Osteoblast (primary cell): ENCODE measurements at places on chromosomes 11 and 22. TPM values are rescaled to one million over a fixed set of nuclear protein-coding genes. Genes with fewer than 3 reads are reported as not detected.

DNA sequence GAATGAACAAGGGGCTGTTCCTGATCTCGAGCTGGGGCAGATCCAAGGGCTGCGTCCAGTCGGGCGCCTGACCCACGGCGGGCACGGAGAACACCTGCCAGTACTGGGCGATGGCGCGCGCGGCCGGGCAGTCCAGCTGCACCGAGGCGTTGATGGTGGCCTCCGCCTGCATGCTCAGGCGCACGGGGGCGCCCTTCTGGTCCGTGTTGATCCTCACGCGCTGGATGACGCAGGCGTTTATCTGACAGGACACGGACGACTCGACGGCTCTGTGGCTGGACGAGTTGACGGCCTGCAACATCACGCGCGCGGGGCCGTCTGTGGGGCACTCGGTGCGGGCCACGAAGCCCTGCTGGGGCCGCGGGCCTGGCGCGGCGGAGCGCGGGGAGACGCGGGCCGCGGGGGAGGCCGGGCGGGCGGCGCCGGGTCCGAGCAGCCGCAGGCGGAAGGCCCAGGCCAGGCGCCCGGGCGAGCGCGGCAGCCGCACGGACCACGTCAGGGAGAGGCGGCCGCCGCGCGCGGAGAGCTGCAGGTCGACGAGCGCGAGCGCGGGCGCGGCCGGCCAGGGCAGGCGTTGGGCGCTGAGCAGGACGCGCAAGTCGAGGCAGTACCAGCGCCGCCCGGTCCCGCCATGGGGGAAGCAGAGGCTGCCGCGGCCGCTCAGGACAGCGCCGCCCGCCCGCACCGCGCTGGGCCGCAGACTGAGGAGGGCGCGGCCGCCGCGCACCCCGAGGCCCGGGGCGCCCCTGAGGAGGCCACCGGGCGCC, 511 bp downstream of the PKDREJ start:
- peaks cover 3% of the 10 kb centered on the region for H3K4me1 ChIP-seq
- peaks cover 27% of the 10 kb centered on the region for H3K27me3 ChIP-seq
- peak; percentile 93 for DNase-seq
- H3K4me3 ChIP-seq, result peak overlapping the region; percentile 37
- no peak overlapping the region for H3K27ac ChIP-seq

GRCh38 chr11:66323684-66324083, 6.8 kb upstream of the CD248 start:
- H3K4me1 ChIP-seq, result peaks cover 59% of the 10 kb centered on the region
- no peaks in the 10 kb centered on the region for H3K27me3 ChIP-seq
- no peak overlapping the region for H3K4me3 ChIP-seq
- H3K36me3 ChIP-seq, result no peaks in the 10 kb centered on the region

- H3K4me1 ChIP-seq, result no peaks in the 10 kb centered on the region
- H3K4me3 ChIP-seq, result no peak overlapping the region
- DNase-seq, result no peak
- no peaks in the 10 kb centered on the region for H3K36me3 ChIP-seq
These were observed 92.3 kb upstream of the POU2AF2 start for GRCh38 chr11:111153194-111153593.

GRCh38 chr11:11510939-11511338, 110.9 kb downstream of the GALNT18 start:
- no peaks in the 10 kb centered on the region for H3K36me3 ChIP-seq
- no peak for DNase-seq
- no peak overlapping the region for H3K27ac ChIP-seq
- H3K4me3 ChIP-seq, result no peak overlapping the region

DNA sequence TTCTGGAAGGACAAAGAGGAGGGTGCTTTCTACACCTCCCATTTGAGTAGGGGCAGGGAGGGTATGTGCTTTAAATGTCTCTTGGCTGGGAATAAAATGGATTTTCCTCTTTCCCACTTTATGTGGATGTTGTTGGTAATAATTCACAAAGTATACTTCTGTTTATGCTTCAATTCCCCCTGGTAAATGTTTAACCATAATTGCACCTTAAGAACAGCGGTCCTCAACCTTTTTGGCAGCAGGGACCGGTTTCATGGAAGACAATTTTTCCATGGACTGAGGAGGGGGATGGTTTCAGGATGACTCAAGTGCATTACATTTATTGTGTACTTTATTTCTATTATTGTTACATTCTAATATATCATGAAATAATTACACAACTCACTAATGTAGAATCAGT, 4.0 kb upstream of the TP53AIP1 start:
- H3K27me3 ChIP-seq, result peaks cover 4% of the 10 kb centered on the region
- no peaks in the 10 kb centered on the region for H3K4me1 ChIP-seq
- DNase-seq, result no peak

- no peak overlapping the region for H3K27ac ChIP-seq
- no peak overlapping the region for H3K4me3 ChIP-seq
- H3K27me3 ChIP-seq, result no peaks in the 10 kb centered on the region
- H3K36me3 ChIP-seq, result peaks cover 49% of the 10 kb centered on the region
- DNase-seq, result peak; percentile 97
These were observed 4.1 kb upstream of the MAPK11 start for GRCh38 chr22:50274311-50274710.

- peaks cover 43% of the 10 kb centered on the region for H3K27me3 ChIP-seq
- H3K36me3 ChIP-seq, result no peaks in the 10 kb centered on the region
- H3K4me1 ChIP-seq, result peaks cover 30% of the 10 kb centered on the region
These were observed 3.7 kb downstream of the MIAT start for GRCh38 chr22:26660961-26661578.

GRCh38 chr22:31550871-31551370, 54.6 kb downstream of the SFI1 start:
- no peaks in the 10 kb centered on the region for H3K27me3 ChIP-seq
- H3K36me3 ChIP-seq, result peaks cover 7% of the 10 kb centered on the region
- H3K4me1 ChIP-seq, result peaks cover 4% of the 10 kb centered on the region
- no peak overlapping the region for H3K4me3 ChIP-seq
- H3K27ac ChIP-seq, result no peak overlapping the region

GRCh38 chr22:49553518-49554295, 274.0 kb downstream of the BRD1 start:
- H3K27me3 ChIP-seq, result no peaks in the 10 kb centered on the region
- no peak overlapping the region for H3K27ac ChIP-seq
- no peaks in the 10 kb centered on the region for H3K36me3 ChIP-seq
- peak; percentile 55 for DNase-seq
- no peak overlapping the region for H3K4me3 ChIP-seq
- no peaks in the 10 kb centered on the region for H3K4me1 ChIP-seq

DNA sequence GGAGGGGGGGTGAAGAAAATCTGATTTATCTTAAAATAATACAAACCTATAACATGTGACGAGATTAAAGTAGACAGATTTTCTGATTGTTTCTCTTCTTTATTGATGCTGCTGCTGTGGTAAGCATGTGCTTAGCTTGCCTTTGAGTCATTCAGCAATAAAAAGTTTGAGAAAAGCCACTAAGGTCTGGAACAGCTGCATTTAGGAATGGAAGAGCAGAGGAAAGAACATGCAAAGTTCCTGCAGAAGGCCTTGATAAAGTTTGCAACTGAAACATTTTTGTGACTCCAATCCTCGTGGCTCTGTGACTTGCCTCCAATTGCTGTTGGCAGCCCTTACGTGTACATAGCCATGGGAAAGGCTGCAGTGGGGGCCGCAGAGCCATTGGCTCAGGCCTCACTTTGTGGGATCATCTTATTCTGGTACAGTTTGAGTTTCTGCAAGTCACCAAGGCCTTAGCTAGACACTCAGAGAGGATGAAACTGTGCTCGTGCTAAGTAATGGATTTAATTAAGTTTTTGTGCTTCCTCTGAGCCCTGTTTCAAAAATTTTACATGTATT, 370.2 kb downstream of the AASDHPPT start:
- H3K36me3 ChIP-seq, result no peaks in the 10 kb centered on the region
- no peaks in the 10 kb centered on the region for H3K27me3 ChIP-seq
- no peak overlapping the region for H3K4me3 ChIP-seq
- no peak for DNase-seq
- H3K27ac ChIP-seq, result no peak overlapping the region

DNA sequence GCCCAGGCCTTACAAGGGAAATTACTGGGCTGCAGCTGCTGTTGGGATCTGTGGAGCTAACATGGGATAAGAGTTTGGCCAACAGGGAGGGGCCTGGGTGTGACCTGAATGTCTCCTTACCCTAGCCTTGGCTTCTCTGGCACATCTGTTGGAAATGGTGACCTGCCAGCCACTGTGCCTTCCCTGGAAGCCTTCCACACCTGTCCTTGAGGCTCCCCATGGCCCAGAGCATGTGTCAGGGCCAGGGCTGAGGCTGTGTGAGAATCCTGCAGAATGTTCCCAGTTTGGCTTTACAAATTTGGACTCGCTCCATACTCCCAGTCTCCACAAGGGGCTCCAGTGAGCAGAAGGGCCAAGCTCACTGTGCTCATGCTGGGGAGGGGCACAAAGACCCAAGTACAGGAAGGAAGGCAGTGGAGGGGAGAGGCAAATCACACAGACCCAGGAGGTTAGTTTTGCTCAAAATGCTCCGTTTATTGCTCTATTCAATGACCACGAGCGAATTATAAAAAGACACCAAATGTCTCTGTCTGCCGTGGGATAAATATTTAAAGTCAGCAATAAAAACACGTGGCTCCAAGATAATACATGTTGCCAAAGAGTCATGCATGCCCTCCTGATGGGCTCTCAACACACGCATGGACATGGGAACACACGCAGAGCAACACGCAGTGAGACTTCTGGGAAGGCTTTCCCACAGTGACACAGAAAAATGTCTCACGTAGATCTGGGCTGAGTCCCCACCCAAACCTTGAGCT, 1.7 kb upstream of the IGSF22 start:
- no peaks in the 10 kb centered on the region for H3K36me3 ChIP-seq
- no peaks in the 10 kb centered on the region for H3K4me1 ChIP-seq

- DNase-seq, result peak; percentile 53
- peaks cover 13% of the 10 kb centered on the region for H3K4me1 ChIP-seq
- H3K27ac ChIP-seq, result no peak overlapping the region
These were observed 9.1 kb downstream of the BACE1-AS start for GRCh38 chr11:117300283-117300663.

- peak; percentile 63 for DNase-seq
- H3K4me1 ChIP-seq, result no peaks in the 10 kb centered on the region
- H3K4me3 ChIP-seq, result no peak overlapping the region
- peaks cover 21% of the 10 kb centered on the region for H3K27me3 ChIP-seq
- no peaks in the 10 kb centered on the region for H3K36me3 ChIP-seq
These were observed 27.7 kb downstream of the CACNA1I start for GRCh38 chr22:39598017-39598965.

DNA sequence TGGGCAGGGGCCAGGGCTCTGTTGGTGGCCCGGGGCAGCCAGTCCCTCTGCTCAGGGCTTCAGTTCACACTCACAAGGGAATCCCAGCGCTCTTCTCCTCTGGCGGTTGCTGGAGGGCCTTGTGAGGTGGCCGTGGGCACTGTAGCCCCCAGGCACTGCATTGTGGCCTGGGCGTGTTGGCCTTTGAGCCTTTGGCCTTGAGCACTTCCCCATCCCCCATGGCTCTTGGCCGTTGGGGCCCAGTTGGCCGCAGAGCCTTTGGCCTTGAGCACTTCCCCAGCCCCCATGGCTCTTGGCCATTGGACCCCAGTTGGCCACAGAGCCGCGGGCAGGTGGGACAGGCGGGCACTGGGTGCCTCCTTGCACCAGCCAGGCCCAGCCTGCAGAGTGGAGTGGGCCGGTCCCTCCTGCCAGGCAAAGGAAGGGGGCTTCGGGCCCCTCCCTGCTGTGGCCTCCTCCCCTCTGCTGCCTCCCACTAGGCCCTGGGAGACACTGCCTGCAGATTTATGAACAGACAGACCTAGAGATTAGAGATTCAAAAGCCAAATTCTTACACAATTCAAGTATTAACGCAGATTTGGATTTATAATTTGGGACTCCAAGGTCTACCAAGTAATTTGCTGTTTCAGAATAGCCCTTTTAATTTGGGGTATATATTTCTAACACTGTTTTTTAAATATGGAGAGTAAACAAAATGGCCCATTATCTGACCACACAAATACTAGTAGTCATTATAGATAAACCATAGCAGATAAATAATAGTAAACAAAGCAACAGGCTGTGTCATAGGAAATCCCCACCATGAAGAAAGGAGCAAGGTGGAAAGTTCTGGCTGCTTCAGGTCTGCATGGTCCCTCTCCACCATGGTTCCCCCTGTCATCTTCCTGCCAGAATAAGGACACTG, 18.2 kb upstream of the TXNRD2 start:
- no peak overlapping the region for H3K27ac ChIP-seq
- DNase-seq, result peak; percentile 36
- H3K36me3 ChIP-seq, result peaks cover 24% of the 10 kb centered on the region
- peaks cover 20% of the 10 kb centered on the region for H3K4me1 ChIP-seq
- no peak overlapping the region for H3K4me3 ChIP-seq
- H3K27me3 ChIP-seq, result no peaks in the 10 kb centered on the region

GRCh38 chr11:107961480-107961879, 33.2 kb downstream of the RAB39A start:
- no peak overlapping the region for H3K27ac ChIP-seq
- peaks cover 4% of the 10 kb centered on the region for H3K27me3 ChIP-seq
- H3K4me1 ChIP-seq, result no peaks in the 10 kb centered on the region

DNA sequence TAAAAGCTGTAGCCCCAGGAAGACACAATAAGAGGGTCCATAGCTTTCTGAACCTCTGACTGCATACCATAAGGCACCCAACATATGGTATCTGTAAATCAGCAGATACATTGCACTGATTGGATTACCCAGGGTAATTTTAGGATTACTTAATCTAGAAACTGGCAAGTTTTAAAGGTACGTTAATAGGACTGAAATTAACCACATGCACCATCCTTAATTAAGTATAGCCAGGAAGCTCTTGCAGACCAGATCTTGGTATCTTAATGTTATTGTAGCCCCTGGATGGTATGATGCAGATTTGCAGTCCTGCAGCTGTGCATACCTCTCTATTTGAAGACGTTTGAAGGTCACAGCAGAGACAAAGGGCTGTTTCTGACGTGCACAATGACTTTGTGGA, 72.8 kb downstream of the ARHGAP42 start:
- H3K4me1 ChIP-seq, result no peaks in the 10 kb centered on the region
- no peaks in the 10 kb centered on the region for H3K27me3 ChIP-seq
- no peak for DNase-seq
- H3K4me3 ChIP-seq, result no peak overlapping the region

The PIH1D2 gene
- total RNA-seq, result 2.7 and 2.9 TPM in 2 replicates

The SAA2 gene
- under 0.01 TPM in 1 of 2 replicates, not detected in the other for total RNA-seq

The ARCN1 gene
- 162 and 172 TPM in 2 replicates for total RNA-seq

The SBF1 gene
- total RNA-seq, result 74.3 and 93.0 TPM in 2 replicates

The CSF2RB gene
- 1.1 and 1.2 TPM in 2 replicates for total RNA-seq

The C1QTNF4 gene
- 0.36 TPM in 1 of 2 replicates, not detected in the other for total RNA-seq

The RFPL1 gene
- total RNA-seq, result not detected in 2 replicates

The PDGFB gene
- under 0.01 TPM in 1 of 2 replicates, not detected in the other for total RNA-seq

The STX3 gene
- total RNA-seq, result 51.4 and 53.6 TPM in 2 replicates

The ACTN3 gene
- under 0.01 TPM in 1 of 2 replicates, not detected in the other for total RNA-seq

The SMIM38 gene
- total RNA-seq, result under 0.01 and 0.29 TPM in 2 replicates

The PRRG4 gene
- total RNA-seq, result 0.29 and 0.36 TPM in 2 replicates
